Stimulated activated CD8-positive, alpha-beta memory T cell treated with anti-CD3 and anti-CD28 coated beads, Interleukin-15, amount 100 ng/mL, for 24 hours (primary cell): ENCODE measurements at places on chromosomes 1 and 21.

GRCh38 chr1:113118266-113118665 is 45.3 kb downstream of the LRIG2 start:
- DNase-seq: no peak

DNA sequence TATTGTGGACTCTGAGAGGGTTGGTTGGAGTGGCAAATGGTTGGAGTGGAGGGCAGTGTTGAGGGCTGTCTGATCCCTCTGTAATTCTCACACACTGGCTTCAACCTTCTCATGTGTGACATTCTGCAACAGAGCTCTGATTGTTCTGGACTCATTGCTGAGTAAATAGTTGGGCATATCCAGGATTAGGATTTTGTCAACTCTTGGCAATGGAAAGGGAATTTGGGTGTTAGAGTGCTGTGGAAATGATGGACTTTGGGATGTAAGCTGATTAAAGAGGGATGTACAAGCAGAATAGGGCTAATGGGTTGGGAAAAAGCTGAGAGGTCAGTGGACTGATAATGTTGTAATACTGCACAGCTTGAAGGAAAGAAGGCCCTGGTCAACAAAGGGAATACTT is 16.5 kb downstream of the TLCD4 start:
- DNase-seq: no peak

DNA sequence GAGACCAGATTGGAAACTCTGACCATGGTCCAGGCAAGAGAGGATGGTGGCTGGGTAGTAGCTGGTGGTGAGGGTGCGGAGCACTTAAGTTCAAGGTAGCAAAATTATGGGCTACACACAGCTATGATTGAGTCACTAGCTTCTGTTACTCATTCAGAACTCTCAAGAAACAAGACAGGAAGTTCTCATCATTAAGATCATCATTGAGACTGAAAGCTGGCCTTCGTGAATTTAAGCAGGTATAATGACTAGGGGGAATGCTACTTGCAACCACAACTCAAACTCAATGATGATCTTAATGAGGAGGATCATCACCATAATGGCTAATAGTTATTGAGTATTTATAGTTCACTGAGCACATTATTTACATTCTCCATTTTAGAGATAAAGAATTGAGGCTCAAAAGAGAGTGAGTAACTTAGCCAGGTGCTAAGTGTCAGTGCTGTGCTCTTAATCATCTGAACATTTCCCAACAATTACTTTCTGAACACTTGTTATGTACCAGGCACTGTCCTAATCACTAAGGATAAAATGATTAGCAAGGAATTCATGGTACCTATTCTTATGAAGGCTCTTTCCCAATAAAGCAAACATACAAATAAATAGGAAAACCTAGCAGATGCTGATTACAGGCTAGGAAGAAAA is 286.3 kb upstream of the C1orf105 start:
- DNase-seq: no peak

GRCh38 chr1:182143825-182144645 is 82.5 kb upstream of the ZNF648 start:
- DNase-seq: no peak

- no peak for DNase-seq
Observed at GRCh38 chr1:116107371-116107770, 3.8 kb upstream of the MAB21L3 start.
